CD4-positive, alpha-beta T cell treated with Interleukin-17A for 1 hour (primary cell): ENCODE measurements at places on chromosomes 4 and X.

GRCh38 chrX:19739683-19740082 lies 147.7 kb downstream of the SH3KBP1 start:
- peak; percentile 54 for DNase-seq

DNA sequence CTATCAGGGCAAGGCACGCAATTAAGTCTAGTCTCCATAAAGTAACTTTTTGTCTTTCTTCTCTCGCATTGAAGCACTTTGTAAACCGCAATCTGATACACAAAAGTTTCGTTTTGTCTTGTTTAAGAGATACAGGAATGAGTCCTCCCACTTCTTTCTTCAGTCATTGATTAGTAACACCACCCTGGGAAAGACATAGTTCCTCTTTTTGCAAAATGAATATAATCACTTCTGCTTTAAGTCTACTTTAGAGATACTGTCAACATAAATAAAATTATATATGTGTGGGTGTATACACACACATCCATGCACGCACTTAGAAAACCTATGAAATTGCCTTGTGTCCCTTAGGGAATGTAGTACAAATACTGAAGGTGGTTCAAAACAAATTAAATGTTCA lies 11.7 kb downstream of the COQ2 start:
- DNase-seq: no peak

GRCh38 chr4:77629885-77630284 lies 24.3 kb downstream of the CXCL13 start:
- DNase-seq: no peak

- DNase-seq: no peak
Measured at GRCh38 chrX:11540532-11541377, 125.0 kb downstream of the ARHGAP6 start.

GRCh38 chrX:122777766-122778165 lies 406.3 kb upstream of the GRIA3 start:
- DNase-seq: no peak

DNA sequence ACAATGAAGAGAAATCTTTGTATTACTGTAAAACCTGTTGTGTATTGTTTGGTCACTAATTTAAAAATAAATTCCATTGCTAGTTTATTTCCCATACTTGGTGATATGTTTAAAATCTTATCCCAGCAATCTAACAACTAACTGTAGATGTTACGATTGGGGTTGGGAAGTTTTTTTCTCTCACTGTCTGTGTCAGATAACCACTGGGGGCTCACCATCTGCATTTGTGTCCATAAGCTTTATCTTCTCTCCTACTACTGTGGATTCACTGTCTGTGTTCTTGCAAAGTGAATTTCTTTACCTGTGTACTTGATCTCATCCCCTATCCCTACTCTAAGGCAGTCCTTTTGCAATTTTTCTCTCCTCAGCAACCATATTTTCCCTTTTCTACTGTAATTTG lies 81.3 kb downstream of the STIM2 start:
- no peak for DNase-seq

DNA sequence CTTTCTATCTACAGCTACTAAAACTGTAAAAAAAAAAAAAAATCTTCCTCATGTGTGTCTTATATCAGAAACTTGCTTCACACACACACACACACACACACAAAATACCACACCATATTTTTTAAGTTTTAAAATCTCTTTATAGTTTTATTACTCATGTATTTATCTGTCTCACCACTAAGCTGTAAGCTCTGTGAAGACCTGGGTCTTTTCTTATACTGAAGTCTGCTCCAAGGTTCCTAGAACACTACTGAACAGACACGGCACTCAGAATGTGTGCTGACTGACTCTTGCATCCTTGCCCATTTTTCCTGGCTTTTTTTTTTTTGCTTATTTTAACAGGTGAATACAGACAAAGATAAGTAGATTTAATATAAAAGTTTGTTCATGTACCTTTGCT lies 135.6 kb upstream of the CXXC4 start:
- DNase-seq: no peak

DNA sequence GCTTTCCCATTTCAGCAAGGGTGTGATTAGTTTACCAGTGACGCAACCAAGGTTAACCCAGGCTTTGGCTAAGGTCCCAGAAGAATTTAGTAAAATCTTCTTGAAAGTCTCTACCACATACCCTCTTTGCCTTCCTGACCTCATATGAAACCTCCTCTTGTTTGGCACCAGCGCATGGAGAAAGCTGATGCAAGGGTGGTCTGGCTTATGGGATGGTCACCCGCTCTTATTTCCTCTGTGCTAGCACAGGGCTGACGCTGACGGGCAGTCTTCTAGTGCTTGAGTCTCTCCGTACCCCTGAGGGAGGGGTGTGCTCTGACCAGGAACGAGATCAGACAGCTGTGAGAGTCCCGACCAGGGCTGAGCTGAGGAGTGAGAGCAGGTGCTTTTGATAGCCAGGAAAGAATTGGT lies 137.6 kb downstream of the TENM3 start:
- no peak for DNase-seq

DNA sequence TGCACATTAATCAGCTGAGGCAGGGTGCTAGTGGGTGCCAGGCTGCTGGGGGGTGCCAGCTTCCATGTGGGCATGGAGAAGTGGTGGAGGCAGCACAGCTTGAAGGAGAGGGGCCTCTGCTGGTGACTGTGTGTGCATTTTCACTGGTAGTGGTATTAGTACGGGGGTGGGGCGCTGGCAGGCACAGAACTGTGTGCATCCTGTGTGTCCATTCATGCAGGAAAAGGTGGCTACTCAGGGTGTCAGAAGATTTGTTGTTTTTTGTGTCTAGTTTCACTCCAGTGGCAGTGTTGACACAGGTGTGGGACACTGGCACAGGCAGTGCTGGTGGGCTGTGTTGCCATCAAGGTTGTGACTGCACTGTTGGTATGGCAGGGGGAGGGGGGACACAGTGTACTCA lies 1303.6 kb downstream of the FAM133A start:
- no peak for DNase-seq

- peak; percentile 22 for DNase-seq
Measured at GRCh38 chrX:38669428-38669827, 108.1 kb downstream of the TSPAN7 start.

- no peak for DNase-seq
Measured at GRCh38 chrX:120514236-120514635, 45.1 kb upstream of the LAMP2 start.

DNA sequence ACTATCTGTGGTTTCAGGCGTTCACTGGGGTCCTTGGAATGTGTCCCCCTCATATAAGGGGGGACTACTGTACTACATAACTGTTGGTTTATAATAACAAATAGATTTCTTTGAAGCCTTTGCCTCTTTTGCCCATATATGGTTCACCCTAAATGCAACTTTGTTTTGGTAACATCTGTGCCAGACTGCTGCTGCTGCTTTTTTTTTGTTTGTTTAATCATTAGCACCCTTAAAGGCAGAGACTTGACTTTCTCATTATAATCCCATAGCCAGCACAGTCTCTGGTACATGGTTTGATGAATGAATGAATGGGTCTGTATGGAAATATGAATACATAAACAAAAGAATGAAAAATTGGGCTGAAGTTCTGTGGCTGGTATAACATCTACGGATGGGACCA lies 80.2 kb upstream of the LHFPL1 start:
- no peak for DNase-seq

DNA sequence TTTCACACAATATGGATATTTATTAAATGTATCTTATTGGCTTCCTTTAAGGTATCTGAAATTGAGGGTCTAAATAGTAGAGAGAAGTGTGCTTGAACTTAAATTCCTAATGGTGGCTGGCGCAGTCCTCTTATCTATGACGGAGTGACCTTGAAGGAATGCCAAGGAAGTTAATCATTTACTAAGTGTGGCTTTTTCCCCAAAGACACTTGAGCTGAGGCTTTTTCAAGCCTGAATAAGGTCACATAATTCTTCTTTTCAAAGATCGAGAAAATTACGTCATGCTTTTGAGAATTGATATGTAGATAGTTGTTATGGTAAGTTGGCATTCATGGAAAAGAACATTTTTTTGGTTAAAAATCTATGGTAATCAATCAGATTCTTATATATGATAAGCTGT lies 11.7 kb upstream of the PRPS2 start:
- no peak for DNase-seq

DNA sequence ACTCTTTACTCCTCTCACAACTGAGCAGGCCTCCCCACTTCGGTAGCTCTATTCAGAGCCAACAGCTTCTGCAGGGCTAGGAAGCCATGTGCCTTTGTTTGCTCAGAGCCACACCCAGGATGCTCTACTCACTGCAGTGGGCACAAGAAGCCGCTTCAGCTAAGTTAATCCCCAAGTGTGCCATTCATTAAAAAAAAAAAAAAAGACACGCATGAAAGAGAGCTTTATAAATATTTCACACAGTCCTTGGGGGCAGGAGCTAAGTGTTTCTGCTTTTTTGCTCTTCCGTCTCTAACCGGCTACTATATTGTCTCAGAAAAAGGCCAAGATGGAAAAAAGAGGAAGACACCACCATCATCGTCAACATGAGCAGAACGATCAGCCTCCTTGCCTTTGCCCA lies 8.1 kb downstream of the CRMP1 start:
- DNase-seq: no peak

- DNase-seq: peak; percentile 24
Measured at GRCh38 chr4:94339779-94340178, 2.9 kb downstream of the HPGDS start.

GRCh38 chr4:163111588-163111987 lies 55.1 kb downstream of the NAF1 start:
- DNase-seq: no peak

DNA sequence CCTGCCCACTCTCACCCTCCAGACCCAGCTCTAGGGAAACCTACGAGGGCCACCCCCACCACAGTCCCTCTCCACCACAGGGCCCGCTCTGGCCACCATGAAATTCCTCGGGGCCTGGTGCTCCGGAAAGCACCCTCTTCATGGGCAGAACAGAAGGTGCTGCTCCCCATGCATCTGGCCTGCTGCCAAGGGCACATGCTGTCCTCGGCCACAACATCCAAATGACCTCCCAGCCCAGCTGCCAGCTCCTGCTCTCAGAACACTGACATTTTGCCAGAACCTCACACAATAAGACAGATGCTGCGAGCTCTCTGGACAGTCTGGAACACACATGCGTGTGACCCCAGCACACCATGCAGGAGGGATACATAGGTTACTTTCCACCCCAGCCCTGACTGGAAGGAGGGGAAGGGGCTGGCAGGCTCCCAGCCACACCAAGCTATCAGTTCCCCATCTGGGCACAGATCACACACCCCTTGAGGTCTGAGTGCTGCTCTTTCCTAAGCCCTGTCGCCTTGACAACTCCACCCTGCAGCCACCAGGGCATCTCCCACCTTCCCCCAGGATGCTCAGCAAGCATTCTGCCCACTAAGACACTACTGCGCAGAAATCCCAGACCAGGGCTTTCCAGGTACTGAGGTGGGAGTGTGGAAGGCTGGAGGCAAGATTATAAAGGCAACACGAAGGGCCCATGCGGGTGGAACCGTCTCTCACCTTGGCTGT lies 5.8 kb downstream of the CCNQ start:
- DNase-seq: no peak

- no peak for DNase-seq
Measured at GRCh38 chrX:151703487-151703886, 8.2 kb downstream of the PRRG3 start.

DNA sequence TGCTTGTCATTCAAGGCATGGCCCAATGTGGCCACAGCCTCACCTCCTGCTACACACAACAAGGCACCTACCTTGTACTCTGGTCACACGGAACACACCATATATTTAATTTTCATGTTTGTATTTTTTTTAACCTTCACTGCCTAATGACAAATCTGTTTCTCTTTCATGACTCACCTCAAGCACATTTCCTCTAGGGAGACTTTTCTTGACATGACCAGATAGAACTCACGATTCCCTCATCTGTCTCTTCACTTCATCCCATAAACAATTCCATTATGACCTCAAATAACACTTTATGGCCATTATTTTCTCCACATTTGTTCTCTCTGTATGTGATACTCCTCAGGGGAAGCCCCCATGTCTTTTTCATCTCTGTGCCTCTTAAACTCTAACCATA lies 11.1 kb downstream of the DRP2 start:
- DNase-seq: no peak

GRCh38 chrX:43958529-43958928 lies 14.7 kb downstream of the NDP start:
- peak; percentile 62 for DNase-seq

DNA sequence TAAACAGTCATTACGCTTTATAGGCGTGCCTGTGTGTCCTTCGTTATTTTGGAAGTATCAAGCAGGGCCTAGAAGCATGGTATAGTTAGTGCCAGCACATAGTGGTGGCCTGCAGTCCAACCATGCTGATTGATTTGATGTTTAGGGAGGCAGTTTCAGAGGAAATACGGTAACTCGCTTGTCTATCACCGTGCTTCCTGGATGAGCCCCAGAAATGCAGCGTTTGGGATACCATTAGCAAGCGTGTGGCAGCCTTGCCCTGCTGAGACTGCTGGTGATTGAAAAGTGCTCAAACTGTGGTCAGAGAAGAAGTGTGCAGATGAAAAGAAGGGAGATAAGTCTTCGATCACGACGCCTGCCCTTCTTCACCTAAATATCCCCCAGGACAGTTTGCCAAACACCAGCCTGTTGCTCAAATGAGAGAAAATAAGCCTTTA lies 158.4 kb downstream of the CHIC2 start:
- DNase-seq: no peak

DNA sequence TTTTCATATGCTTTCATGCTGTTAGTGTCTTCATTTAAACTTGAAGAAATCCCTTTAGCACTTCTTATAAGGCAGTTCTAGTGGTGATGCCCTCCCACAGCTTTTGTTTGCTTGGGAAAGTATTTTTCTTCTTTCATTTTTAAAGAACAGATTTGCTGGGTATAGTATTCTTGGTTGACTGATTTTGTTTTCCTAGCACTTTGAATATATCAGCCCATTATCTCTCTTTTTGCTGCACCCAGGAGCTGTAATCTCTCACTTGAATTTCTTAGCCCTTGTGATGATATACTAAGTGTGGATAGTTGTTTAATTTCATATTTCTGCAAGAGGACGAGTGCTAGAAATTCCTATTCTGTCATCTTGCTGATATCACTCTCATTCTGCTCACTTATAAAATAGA lies 283.7 kb downstream of the GPAT3 start:
- no peak for DNase-seq

DNA sequence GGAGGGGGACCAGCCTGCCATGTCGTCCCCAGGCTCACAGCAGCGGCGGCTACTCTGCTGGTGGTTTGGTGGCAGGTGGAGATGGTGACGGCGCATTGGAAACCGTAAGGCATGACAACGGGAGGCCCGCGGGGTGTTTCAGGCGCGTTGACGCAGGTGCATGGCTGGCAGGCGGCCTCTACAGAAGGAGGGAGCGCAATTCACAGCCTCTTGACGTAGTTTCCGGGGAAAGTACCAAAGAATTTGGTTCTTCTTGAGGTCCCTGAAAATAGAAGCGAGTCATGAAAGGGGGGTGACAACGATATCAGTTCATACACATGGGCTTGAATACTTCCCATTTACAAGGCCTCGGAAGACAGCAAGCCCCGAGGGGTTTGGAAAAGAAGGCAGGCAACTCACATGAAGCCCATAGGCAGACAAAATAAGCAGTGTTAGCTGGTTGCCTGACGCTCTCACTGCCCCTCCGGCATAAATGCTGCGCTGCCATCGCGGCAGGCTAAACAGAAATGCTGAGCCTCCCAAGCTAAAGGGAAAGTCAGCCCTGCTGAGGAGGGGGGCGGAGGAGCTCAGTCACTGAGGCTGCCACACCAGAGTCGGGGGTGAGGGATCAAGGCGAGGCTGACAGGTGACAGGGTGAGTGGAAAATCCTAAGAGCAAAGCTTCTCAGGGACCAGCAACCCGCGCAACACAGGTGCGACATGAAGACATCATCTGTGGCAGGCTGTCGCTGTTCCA lies 52.3 kb upstream of the PDLIM3 start:
- peak; percentile 59 for DNase-seq
